ENCODE measurements at places on chromosomes 13 and 19. TPM values are rescaled to one million over a fixed set of nuclear protein-coding genes. Genes with fewer than 3 reads are reported as not detected.

Gene EBI3
- total RNA-seq, result not detected

Gene TSSK6
- 2.7 TPM for total RNA-seq

Gene KLK14
- total RNA-seq, result not detected

Gene MYPOP
- 1.5 TPM for total RNA-seq

Gene SAE1
- 128 TPM for total RNA-seq

Gene PRTN3
- not detected for total RNA-seq

Gene BEST2
- total RNA-seq, result not detected

Gene SH2D3A
- total RNA-seq, result not detected

Gene HTR2A
- under 0.01 TPM for total RNA-seq

Gene KIR2DL3
- not detected for total RNA-seq

Gene SIGLEC10
- total RNA-seq, result not detected

Gene COL5A3
- total RNA-seq, result 18.7 TPM
